Activated CD8-positive, alpha-beta memory T cell treated with anti-CD3 and anti-CD28 coated beads for 36 hours (primary cell): ENCODE measurements at places on chromosomes 4 and X. TPM values are rescaled to one million over a fixed set of nuclear protein-coding genes. Genes with fewer than 3 reads are reported as not detected.

The SSX2B gene
- not detected for total RNA-seq

The BMP3 gene
- total RNA-seq = not detected

The PRR32 gene
- total RNA-seq = not detected

The PDZD4 gene
- total RNA-seq = 0.99 TPM

The RS1 gene
- not detected for total RNA-seq

The CT83 gene
- total RNA-seq = not detected

The ZNF630 gene
- total RNA-seq = 1.3 TPM

The USP17L27 gene
- total RNA-seq = not detected

The GDPD2 gene
- not detected for total RNA-seq

The GAGE12E gene
- total RNA-seq = not detected

The SLC38A5 gene
- 180 TPM for total RNA-seq

The OPN1MW3 gene
- total RNA-seq = not detected

The SLC25A31 gene
- total RNA-seq = not detected

The NMU gene
- total RNA-seq = 0.23 TPM

The SLC25A53 gene
- 7.7 TPM for total RNA-seq

The STAG2 gene
- 117 TPM for total RNA-seq

The SPANXA2 gene
- not detected for total RNA-seq

The UGT2A3 gene
- total RNA-seq = not detected

The TRIML1 gene
- total RNA-seq = not detected

The RASSF6 gene
- total RNA-seq = not detected

The NUP62CL gene
- total RNA-seq = 2.5 TPM

The CXXC4 gene
- not detected for total RNA-seq

The ZMAT1 gene
- 1.9 TPM for total RNA-seq

The TMSB15A gene
- 0.38 TPM for total RNA-seq

The GNL3L gene
- 95.6 TPM for total RNA-seq

The MAP7D3 gene
- total RNA-seq = 21.6 TPM

The ERCC6L gene
- 12.6 TPM for total RNA-seq

The PLAC8 gene
- total RNA-seq = 14.0 TPM

The FAM184B gene
- total RNA-seq = not detected

The NAT8L gene
- 0.59 TPM for total RNA-seq

The IL13RA2 gene
- total RNA-seq = not detected

The USP17L15 gene
- not detected for total RNA-seq

The NDST3 gene
- not detected for total RNA-seq

The SHROOM4 gene
- total RNA-seq = not detected

The NAP1L2 gene
- 1.6 TPM for total RNA-seq

The UNC5C gene
- total RNA-seq = not detected

The EMCN gene
- total RNA-seq = not detected

The SLITRK4 gene
- total RNA-seq = not detected

The NKX3-2 gene
- not detected for total RNA-seq

The CXCL3 gene
- not detected for total RNA-seq

The MUC7 gene
- total RNA-seq = not detected

The CLDN2 gene
- total RNA-seq = not detected

The HOPX gene
- total RNA-seq = 151 TPM

The HSFX3 gene
- total RNA-seq = not detected

The KDM6A gene
- total RNA-seq = 17.1 TPM

The EXOC1 gene
- total RNA-seq = 19.9 TPM

The ATP2B3 gene
- not detected for total RNA-seq

The ABCG2 gene
- total RNA-seq = 1.1 TPM

The INTU gene
- total RNA-seq = 0.59 TPM

The GSX2 gene
- not detected for total RNA-seq

The S100P gene
- total RNA-seq = 4.3 TPM

The GPR34 gene
- total RNA-seq = 0.97 TPM

The FDCSP gene
- total RNA-seq = not detected

The NAAA gene
- 44.2 TPM for total RNA-seq
